Activated T-cell treated with anti-CD3 and anti-CD28 coated beads, Interleukin-2, amount 50 U/mL, for 24 hours (primary cell): ENCODE measurements at places on chromosomes 16 and 17.

GRCh38 chr17:48043176-48043575 is 5.0 kb upstream of the NFE2L1 start:
- H3K4me3 ChIP-seq = no peak overlapping the region
- H3K4me1 ChIP-seq = peaks cover 23% of the 10 kb centered on the region
- peaks cover 20% of the 10 kb centered on the region for H3K36me3 ChIP-seq
- no peak for DNase-seq
- peaks cover 12% of the 10 kb centered on the region for H3K27me3 ChIP-seq

- peaks cover 93% of the 10 kb centered on the region for H3K36me3 ChIP-seq
- H3K4me3 ChIP-seq = no peak overlapping the region
- DNase-seq = no peak
- peaks cover 15% of the 10 kb centered on the region for H3K4me1 ChIP-seq
- no peaks in the 10 kb centered on the region for H3K27me3 ChIP-seq
Measured at GRCh38 chr17:8237175-8237574, 10.7 kb downstream of the CTC1 start.

DNA sequence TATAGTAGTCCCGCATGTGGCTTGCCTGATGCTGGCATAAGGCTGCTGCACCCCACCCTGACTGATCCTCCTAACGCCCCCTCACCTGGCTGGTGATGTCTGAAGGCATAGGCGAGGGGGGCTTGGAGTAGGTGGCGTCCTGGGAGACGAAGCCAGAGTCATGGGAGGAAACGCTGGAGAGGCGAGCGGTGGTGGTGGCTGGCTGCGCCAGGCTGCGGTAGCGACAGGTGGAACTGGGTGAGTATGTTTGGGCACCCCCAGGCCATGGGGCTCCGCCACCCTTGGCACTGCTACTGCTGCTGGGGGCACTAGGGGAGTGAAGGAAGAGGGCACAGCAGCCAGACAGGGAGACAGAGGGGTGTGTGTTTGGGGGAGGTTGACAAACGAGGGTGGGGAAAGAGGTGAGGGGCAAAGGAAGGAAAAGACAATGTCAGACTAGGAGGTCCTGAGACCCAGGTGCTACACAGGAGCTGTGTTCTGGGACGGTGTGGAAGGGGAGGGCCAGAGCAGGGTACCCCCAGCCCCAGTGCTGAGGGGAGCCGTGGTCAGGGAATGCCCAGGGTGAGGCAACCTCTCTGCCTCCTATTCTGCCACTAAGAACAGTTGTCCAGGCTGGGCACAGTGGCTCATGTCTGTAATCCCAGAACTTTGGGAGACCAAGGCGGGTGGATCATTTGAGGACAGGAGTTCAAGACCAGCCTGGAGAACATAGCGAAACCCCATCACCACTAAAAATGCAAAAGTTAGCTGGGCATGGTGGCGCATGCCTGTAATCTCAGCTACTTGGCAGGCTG is 11.4 kb downstream of the MTSS2 start:
- no peak overlapping the region for H3K27ac ChIP-seq
- no peak overlapping the region for H3K4me3 ChIP-seq
- no peaks in the 10 kb centered on the region for H3K36me3 ChIP-seq
- H3K27me3 ChIP-seq = no peaks in the 10 kb centered on the region
- DNase-seq = no peak

GRCh38 chr17:75902406-75902805 is 2.3 kb downstream of the MRPL38 start:
- peaks cover 62% of the 10 kb centered on the region for H3K36me3 ChIP-seq
- H3K4me1 ChIP-seq = peaks cover 21% of the 10 kb centered on the region
- H3K27me3 ChIP-seq = no peaks in the 10 kb centered on the region

- H3K4me1 ChIP-seq = peaks cover 46% of the 10 kb centered on the region
- H3K27me3 ChIP-seq = no peaks in the 10 kb centered on the region
- peak overlapping the region; percentile 91 for H3K27ac ChIP-seq
- peak overlapping the region; percentile 87 for H3K4me3 ChIP-seq
- DNase-seq = peak; percentile 62
Measured at GRCh38 chr17:75047398-75048098, 523 bp downstream of the KCTD2 start.

- peak overlapping the region; percentile 38 for H3K27ac ChIP-seq
- no peak for DNase-seq
- H3K27me3 ChIP-seq = no peaks in the 10 kb centered on the region
Measured at GRCh38 chr16:2524339-2524938, 4.3 kb downstream of the AMDHD2 start.

DNA sequence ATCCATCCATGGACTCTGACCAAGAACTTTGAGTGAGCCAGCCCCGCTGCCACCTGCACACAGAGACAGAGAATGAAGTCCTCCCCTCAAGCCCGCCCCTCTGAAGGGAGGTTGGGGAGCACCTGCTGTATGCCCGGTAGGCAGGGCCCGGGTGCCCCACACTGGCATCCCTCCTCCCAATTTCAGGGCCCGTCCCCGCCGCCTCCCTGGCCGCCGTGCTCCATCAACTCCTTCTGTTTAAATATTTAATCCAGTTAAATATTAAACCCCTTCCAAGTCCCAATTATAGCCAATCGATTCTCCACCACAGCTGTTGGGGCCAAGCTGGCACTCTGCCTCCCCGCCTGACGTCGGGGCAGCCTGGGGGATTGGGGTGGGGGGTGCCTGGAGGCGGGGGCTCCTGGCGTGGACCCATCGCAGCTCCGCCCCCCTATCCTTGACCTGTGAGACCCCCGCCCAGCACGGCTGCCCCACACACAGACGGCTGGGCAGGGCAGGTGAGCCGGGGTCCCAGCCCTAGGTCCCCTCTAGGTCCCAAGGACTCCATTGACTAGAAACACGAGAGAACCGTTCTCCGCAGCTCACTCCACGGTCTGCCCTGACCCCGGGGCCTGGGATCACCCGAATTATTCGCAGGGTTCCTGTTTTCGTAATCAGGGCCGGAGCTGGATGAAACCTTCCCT is 18.0 kb upstream of the CACNA1H start:
- H3K4me3 ChIP-seq = no peak overlapping the region
- H3K36me3 ChIP-seq = no peaks in the 10 kb centered on the region
- DNase-seq = no peak
- H3K4me1 ChIP-seq = no peaks in the 10 kb centered on the region
- H3K27me3 ChIP-seq = peaks cover under 1% of the 10 kb centered on the region
- no peak overlapping the region for H3K27ac ChIP-seq

- peaks cover 37% of the 10 kb centered on the region for H3K27me3 ChIP-seq
- H3K36me3 ChIP-seq = no peaks in the 10 kb centered on the region
- no peak for DNase-seq
- H3K4me3 ChIP-seq = no peak overlapping the region
Measured at GRCh38 chr16:79767421-79768275, 167.1 kb upstream of the MAF start.
